Stimulated activated CD8-positive, alpha-beta memory T cell treated with anti-CD3 and anti-CD28 coated beads, Interleukin-2, amount 100 ng/mL, for 48 hours (primary cell): ENCODE measurements at places on chromosomes 7 and 10.
A peak's percentile ranks its signal among the peaks of the same experiment; 100 is the strongest.

DNA sequence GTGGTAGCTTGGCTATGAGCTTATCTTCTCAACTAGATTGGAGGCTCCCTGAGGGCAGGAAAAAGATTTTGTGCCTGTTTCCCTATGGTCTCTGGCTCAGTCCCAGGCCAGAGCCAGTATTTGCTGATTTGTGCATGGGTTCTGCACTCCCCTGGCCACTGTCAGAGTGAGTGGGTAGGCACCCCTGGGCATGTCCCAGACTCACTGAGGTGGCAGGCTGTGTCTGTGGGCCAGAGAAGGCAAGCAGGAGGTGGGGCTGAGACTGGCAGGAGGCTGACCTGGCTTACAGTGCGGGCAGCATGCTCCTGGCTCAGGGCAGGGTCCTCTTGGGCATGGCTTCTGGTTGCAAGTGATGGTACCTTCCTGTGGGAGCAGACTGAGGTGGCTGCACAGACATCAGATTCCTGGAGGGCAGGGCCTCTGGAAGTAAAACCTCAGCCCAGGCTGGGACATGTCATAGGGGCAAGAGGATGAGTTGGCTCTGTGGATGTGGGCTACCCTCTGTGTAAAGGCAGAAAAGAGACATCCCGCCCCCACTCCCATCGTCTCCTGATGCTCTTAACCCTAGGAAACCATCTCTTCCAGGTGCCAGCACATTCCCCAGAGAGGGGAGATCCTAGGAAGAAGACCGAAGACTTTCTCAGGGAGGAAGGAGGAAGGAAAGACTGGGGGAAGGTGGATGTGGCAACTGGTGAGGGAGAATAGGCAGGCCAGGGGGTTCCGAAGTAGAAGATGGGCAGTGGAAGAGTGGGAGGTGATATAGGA, 4.3 kb downstream of the KCP start:
- no peak for DNase-seq

DNA sequence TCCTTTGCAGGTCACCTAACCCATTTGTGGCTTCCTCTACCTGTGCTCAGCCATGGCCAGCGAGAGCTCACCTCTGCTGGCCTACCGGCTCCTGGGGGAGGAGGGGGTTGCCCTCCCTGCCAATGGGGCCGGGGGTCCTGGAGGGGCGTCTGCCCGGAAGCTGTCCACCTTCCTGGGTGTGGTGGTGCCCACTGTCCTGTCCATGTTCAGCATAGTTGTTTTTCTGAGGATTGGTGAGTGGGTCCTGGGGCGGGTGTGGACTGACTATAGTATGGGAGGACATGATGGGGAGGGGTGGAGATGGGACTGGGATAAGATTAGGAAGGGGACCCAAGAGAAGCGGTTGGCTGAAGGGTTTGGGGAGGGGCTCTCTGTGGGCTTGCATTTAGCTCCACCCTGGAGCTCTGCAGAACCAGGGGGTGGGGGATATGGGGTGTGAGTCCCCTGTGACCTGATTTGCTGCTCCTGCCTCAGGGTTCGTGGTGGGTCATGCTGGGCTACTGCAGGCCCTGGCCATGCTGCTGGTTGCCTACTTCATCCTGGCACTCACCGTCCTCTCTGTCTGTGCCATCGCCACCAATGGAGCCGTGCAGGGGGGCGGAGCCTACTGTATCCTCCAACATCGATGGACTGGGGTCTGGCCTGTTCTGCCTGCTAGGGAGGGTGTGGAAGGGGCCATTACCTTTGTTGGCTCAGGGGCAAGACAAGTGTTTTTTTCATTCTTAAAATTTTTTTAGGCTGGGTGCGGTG, 1.8 kb downstream of the SLC12A9 start:
- DNase-seq, result no peak

- no peak for DNase-seq
These were observed 277.6 kb downstream of the REEP3 start for GRCh38 chr10:63798599-63799498.

DNA sequence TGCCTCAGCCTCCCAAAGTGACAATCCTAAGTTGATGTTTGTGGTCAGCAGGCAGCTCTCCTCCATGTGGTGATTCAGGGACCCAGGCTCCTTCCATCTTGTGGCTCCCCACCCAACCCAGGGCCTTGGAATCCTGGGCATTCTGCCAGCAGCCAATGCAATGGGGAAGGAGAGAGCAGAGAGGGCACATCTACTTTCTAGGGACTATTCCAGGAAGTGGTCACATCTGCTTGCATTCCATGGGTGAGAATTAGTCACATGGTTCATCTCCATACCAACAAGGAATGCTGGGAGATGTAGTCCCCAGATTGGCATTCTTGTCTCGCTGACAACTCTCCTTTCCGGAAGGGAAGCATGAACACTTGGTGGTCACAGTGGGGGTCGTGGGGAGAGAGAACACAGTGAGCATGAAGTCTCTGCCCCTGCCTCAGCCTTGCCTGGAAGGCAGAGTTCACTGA, 9.9 kb upstream of the SRRM3 start:
- DNase-seq, result no peak

- DNase-seq, result no peak
These were observed 12.9 kb downstream of the PDZD8 start for GRCh38 chr10:117362313-117362712.

DNA sequence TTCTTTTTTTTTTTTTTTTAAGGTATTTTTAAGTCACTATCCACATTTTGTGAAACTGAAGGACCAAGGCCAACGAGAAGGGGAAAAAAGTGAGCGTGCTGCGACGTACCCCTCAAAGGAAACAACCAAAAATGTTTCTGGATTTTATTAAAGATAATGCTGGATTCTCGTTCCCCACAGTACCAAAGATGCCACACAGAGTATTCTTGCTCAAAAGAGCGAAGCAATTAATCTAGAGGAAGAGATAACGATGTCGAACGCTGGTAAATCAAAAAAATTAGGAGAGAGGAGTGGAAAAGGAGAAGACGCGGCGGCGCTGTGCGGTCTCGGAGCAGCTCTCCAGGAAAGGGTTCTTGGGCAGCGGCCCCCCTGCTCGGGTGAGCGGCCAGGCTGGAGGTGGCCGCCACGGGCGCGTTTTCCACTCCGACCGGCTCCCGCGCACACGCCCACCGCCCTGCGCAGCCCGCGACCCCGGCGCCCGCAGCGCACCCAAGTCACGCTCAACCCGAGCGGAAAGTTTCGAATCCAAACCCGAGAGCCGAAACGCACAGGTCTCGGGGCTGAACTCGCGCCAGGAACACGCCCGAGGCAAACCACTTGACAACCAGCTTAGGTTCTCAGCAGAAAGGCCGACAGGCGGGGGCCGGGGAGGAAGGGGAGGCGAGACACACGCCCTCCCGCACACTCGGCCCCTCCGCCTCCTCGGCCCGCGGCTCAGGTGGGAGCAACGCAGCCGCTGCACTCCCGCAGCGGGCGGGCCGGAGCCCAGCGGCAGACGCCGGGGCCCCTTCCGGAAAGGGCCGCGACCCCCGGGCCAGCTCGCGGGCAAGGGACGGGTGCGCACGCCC, 989 bp downstream of the SRPK2 start:
- peak; percentile 20 for DNase-seq

DNA sequence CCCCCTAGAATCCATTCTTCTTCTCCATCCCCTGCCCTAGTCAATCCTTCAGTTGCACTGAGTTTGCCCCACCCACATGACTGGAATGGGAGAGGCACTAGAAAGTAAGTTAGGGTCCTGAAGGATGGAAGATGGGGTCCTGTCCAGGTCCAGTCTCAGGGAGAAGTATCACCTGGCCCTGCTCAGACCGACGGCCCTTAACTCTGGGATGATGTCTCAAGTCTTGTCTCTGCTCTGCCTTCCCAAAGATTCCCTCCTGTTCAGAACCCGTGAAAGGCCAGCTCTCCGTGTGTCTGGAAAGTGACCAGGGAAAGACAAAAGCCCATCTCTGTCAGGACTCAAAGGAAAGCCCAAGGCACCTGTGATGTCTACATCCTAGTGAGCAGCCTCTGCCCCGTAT, 88.8 kb downstream of the OAT start:
- no peak for DNase-seq

- DNase-seq, result no peak
These were observed 56.7 kb downstream of the ANKRD7 start for GRCh38 chr7:118281196-118281595.

GRCh38 chr7:52283335-52283734, 752.1 kb upstream of the POM121L12 start:
- DNase-seq, result no peak

- DNase-seq, result no peak
These were observed 102.4 kb downstream of the OAT start for GRCh38 chr10:124316326-124316725.

DNA sequence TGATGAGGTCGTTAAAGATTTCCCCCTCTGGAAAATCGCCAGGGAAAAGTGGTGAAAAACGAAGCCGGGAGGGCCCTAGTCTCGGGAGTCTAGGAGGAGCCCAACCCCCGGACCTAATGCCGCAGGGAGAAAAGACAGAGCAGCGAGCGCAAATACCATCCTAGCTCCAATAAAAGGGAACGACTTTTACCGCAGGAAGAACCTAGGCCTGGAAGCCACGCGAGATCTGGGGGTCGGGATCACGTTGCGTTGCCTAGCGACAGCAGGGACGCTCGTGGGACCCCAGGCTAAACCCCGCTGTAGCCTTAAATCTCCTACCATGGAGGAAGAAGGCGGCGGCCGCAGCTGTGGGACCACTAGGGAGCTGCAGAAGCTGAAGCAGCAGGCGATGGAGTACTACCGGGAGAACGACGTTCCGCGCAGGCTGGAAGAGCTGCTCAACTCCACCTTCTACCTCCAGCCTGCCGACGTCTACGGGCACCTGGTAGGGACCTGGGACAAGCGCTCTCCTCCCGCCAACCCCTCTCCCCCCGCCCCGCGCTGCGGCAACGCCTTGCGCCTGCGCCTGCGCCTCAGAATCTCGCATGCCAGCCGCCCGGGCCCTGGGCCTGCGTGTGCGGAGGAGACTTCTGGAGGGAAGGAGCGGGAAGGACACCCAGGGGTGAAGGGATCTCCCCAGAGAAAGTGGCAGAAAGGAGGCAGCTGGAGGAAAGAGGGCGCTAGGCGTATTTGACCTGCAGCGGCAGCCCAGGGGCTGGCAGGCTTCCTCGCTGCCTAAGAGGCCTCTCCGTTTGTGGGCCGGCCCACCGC, at the start of gene ENO4:
Gene ENO4, plus strand, starts transcription at position 252 of the 810 bp plus-strand sequence. Its CDS starts 68 bp downstream, at position 320.
- no peak for DNase-seq

DNA sequence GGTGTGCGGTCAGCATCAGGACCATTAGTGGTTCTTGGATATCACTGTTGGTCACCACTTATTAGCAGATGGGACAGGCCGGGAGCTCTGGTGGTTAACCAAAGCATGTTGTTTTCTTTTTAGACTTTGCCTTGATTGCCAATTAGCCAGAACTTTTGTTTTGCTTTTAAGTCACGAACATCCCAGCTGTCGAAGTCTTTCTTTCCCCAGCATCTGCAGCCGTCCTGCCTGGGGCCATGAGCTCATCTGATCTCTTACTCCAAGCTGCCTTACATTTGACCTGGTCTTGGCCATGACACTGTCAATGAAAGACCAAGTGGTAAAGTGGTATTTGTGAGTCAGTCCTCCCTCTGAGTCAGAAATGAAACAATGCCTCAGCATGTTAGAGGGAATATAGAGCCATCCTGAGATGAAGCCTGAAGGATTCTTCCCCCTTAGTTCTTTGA, 53.9 kb upstream of the CREB5 start:
- no peak for DNase-seq
